ENCODE measurements at places on chromosomes 3 and 15. TPM values are rescaled to one million over a fixed set of nuclear protein-coding genes. Genes with fewer than 3 reads are reported as not detected.

IGSF10 gene
- total RNA-seq: 0.31 TPM

ANKRD34C gene
- total RNA-seq: not detected

GRCh38 chr3:135844386-135844785 lies 121.1 kb upstream of the PPP2R3A start:
- no peak for DNase-seq

THAP10 gene
- total RNA-seq: 4.4 TPM

DNA sequence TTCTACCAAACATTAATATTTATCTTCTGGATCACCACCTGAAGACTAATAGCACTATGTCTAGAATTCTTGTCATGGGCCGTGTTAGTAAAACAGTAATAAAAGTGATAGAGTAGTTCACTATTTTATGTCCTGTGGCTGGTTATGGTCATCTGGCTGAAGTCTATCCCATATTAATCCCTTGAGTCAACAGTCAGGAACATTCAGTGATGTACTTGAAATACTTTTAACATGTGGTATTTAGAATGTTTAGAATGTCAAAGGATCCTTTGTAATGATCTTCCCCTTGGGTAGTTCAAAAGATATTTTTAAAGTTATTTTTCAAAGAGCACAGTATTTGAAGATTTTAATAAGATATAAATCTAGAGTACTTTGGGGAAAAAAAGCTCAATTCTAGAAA lies 117.0 kb downstream of the MBNL1 start:
- no peak for DNase-seq

DCBLD2 gene
- 28.5 TPM for total RNA-seq

- DNase-seq: no peak
Measured at GRCh38 chr3:185961675-185962232, 23.9 kb upstream of the TRA2B start.

CCK gene
- 14.7 TPM for total RNA-seq

DNA sequence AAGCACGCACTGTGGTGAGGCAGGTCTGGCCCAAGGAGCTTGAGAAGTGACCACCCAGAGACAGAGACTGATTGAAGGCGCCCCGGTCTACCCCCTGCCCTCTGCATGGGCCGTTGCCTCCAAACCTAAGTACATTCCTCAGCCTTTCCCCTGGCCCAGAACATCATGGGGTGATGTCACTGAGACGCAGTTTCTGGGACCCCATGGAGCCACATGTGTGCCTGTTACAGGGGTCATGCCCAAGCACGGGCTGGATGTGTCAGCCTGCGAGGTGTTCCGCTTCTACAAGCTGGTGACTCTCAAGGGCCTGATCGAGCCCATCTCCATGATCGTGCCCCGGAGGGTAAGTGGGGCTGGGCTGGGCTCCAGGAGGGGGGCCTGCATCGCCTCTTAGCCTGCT lies 102.2 kb downstream of the ANP32A start:
- no peak for DNase-seq

DNA sequence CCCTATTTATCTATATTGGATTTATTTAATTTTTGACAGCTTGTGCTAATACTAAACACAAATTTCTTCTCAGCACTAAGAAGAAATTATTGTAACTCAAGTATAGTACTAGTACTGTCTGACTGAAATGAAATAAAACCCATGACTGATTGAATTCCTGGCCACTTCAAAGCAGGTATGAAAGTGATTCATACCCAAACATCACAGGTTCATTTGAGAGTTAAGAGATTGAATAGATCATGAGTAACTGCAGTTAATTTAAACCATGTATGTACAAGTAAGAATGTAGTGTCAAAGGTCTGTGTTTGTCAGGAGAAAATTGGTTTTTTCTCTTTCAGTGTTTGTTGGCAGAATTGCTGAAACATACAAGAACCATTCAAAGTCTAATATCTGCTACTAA lies 332.0 kb upstream of the GRM7 start:
- DNase-seq: no peak

DNA sequence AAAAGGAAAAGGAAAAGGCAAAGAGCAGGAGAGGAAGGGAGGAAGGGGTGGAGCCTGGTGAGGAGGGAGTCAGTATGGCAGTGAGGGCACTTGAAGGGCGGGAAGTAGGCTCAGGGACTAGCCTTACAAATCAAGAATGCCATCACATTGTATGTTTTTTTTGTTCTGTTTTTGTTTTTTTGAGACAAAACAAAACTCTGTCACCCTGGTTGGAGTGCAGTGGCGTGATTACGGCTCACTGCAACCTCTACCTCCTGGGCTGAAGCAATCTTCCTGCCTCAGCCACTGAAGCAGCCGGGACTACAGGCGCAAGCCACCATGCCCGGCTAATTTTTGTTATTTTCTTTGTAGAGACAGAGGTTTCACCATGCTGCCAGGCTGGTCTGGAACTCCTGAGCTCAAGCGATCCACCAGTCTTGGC lies 10.5 kb upstream of the PIK3CB start:
- no peak for DNase-seq

ZNF501 gene
- 26.8 TPM for total RNA-seq

- DNase-seq: no peak
Measured at GRCh38 chr3:163914567-163914966, 1163.7 kb downstream of the SI start.

GOLGA6L4 gene
- 3.4 TPM for total RNA-seq

CPLX3 gene
- 1.6 TPM for total RNA-seq

- DNase-seq: no peak
Measured at GRCh38 chr15:40296561-40297230, 11.0 kb downstream of the PLCB2 start.

GRCh38 chr15:43219929-43220928 lies 589 bp downstream of the EPB42 start:
- no peak for DNase-seq

PARP16 gene
- total RNA-seq: 7.3 TPM

Measured in occipital lobe (tissue), 3 donors.